ENCODE measurements at places on chromosomes 4 and X.
A peak's percentile ranks its signal among the peaks of the same experiment; 100 is the strongest.

- no peak for DNase-seq
These were observed 6.1 kb downstream of the NALF2 start for GRCh38 chrX:69510137-69510715.

DNA sequence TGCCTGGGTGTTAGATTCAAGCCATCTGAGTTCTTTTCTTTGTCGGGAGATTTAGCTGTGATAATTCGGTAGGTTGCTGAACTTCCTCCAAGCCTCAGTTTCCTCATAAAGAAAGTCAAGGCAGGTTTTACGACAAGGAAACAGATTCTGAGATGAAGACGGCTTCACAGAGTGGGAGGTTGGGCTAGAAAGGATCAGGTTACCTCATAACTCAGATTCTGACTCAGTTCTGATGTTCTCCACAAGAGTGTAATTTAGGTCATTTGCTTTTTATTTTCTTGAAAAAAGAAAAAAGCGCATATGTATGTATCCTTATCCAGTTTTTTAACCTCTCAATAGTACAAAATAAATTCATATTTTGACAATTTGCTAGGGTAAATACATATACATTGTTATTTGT is 47.2 kb upstream of the ELOVL6 start:
- no peak for DNase-seq

- DNase-seq: no peak
These were observed 312.6 kb downstream of the STIM2 start for GRCh38 chr4:27173280-27173679.

- no peak for DNase-seq
These were observed 32.1 kb upstream of the RAPGEF2 start for GRCh38 chr4:159070742-159071141.

GRCh38 chr4:47839259-47839658 is 1.4 kb upstream of the CORIN start:
- DNase-seq: peak; percentile 16

DNA sequence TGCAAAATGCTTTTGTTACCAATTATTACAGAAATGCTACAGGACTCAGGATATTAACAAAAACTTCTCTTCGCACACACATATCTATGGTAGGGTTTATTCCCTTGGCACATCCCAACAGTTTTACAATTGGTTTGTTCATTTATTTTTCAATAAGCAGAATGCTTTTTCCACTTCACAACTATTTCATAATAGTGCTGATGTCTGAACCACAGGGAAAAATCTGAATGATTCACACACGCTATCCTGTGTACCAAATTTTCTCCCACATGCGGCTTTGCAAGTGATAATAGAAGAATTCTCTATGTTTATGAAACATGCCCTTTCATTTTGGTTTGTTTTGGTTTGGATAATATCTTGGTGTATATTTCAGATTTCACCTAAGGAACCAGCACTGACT is 725.7 kb upstream of the TENM3 start:
- DNase-seq: no peak

DNA sequence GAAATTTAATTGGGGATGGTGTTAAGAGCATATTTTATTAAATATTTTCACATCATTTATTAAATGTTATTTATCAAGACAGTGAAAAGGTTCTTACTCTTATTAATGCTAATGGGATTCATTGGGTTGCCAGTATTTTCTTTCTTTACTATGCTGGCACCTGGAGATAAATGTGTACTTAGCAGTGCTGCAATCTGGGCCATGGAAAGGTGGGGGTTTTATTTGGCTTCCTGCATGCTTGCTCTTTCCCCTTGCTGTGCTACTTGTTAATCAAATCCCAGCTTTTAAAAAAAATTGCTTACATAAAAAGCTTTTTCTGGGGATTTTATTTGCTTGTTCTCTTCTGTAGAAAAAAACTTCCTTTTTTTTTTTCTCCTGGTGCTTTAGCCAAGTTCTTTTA is 48.3 kb downstream of the ZAR1 start:
- no peak for DNase-seq

- DNase-seq: no peak
These were observed 17.0 kb upstream of the HTRA3 start for GRCh38 chr4:8252301-8253173.

- peak; percentile 63 for DNase-seq
These were observed 45.2 kb upstream of the CLCN4 start for GRCh38 chrX:10111364-10112148.

DNA sequence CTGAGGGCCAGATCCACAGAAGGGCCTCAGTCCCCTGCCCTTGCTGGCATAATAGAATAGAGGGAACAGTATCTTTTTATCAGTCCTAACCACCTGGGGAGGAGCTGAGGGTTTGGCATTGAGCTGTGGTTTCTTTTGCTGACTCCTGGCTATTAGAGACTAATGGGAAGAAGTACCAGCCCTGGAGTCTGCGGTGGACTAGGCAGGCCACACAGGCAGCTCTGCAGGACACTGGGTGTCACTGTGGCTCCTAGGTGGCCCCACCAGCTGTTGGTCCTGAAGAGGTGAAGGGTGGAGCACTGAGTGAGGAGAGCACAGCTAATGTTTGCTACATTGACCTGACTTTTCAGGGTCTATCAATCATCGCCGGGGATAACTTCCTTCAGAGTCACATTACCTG is 52.8 kb upstream of the GPC4 start:
- DNase-seq: no peak

- DNase-seq: no peak
These were observed 34.0 kb upstream of the ENPP6 start for GRCh38 chr4:184251670-184251980.

- peak; percentile 38 for DNase-seq
These were observed 8.9 kb upstream of the GSX2 start for GRCh38 chr4:54090804-54091623.

DNA sequence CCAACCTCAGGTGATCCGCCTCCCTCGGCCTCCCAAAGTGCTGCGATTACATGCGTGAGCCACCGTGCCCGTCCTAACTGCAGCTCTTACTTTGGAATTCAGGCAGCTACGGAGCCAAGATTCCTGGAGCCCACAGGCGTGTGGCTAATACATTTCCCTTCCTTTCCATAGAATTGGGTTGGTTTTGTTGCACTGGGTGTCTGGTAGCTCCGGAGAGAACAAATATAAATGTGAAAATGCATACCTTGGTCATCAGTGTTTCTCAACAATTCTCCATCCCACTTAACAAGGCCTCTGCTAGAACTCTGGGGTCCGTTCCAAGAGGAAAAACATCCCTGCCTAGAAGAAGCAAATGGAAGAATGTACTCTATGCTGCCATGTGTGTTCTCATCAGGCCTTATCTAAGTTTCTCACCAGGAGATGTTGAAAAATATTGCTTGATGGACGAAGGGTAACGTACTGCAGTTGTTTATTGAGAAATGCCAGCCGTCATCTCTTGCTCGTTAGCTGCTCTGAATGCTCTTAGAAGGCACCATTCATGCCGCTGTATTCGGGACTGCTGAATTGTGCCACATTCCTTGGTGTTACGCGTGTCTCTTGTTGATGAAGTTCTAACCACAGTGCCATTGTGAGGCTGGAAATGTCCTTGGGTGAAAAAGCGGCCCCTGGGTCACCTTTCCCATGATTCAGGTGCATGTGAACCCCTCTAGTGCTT is 50.5 kb upstream of the CD99 start:
- DNase-seq: no peak

DNA sequence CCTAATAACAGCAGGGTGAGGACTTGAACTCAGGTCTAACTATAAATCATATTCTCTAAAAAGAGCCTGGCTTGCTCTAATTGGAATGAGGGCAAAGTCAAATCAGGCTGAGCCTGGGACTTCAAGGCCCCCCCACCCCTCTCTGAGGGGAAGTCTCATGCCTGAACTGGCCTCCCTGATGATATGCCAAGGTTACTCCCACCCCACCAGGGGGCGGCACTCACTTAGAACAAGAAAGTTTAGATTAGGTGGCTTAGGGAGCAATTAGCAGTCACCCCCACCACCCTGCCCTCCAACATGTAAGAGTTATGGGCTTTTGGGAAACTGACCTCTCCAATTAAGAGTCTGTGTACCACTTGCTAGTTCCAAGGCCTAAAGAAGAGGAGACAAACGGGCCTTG is 2.7 kb downstream of the FOXO4 start:
- peak; percentile 81 for DNase-seq

DNA sequence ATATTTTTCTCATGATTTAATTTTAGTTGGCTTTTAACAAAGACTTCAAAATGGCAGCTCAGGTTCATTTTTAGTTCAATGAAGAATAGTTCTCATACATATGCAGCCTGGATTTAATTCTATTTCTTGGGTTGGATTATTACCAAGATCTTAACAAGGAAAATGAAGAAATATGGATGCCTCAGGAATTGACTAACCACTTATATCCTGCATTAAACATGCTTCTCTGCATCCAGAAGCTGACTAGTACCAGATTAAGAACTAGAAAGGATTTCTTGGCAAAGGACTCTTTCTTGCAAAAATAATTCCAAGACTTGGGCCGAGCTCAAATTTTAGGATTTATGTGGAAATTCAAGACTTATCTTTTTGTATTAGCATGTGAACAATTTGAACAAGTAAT is 5.6 kb upstream of the KLHL2 start:
- no peak for DNase-seq

- peak; percentile 95 for DNase-seq
These were observed 15.5 kb downstream of the P2RY8 start for GRCh38 chrX:1521459-1521956.

- no peak for DNase-seq
These were observed 15.6 kb downstream of the SCARB2 start for GRCh38 chr4:76197971-76198410.

DNA sequence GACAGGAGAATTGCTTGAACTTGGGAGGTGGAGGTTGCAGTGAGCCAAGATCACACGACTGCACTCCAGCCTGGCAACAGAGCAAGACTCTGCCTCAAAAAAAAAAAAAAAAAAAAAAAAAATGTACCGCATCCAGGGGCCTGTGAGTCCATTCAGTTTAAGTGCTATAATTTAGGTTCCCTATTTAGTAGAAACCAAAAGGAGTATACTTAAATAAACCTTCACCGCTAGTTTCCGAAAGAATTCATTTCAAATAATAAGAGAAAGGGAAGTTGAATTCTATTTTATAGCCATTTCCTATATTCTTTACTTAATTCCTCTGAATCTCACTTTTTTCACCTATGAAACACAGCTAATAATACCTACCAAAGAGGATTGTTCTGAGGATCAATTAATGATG is 20.8 kb upstream of the LRBA start:
- DNase-seq: no peak

GRCh38 chrX:8245411-8245810 is 74.3 kb upstream of the VCX2 start:
- no peak for DNase-seq

DNA sequence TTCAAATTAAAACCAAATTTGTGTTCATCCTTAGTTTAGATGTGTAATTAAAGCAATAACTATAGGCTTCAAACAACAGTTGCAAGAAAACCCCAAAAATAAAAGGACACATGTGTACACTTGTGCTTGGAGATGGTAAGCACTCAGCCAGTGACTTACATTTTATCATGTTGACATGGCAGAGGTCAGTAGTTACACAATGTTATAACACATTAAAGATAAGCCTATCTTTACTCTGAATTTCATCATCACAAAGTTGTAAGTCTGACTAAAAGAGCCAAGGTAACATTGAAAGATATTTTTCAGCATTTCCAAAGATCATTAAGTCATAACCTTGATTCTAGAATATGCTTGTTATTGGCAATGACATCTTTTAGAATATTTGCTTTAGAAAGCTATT is 98.5 kb upstream of the PNPLA4 start:
- no peak for DNase-seq

DNA sequence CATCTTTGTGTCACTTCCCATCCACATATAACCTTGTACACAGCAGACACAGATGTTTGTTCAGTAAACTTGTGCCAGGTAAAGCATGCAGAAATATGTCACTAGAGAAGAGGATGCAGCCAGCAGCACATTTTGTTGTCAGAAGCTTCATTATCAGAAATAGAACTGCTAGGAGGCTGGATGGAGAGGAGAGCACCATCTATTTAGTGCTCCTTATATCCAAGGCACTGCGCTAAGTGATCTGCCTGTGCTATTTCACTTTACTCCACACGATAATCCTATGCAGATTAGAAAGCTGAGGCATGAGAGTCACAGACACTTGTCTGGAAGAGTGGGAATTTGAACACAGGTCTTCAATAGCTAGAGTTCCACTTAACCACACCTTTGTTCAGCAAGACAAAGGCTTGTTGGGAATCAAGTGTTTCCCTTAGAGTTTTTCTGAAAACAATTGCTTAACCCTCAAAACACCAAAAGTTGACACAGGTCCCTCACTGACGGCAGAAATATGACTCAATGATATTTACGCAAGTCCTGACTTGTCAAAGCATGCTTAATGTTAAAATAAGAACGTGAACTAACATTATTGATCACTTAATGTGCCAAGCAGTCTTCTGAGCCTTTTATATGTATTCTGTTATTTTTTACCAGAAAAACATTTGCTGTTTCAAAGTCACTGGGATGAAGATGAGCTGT is 1.2 kb upstream of the QDPR start:
- no peak for DNase-seq

DNA sequence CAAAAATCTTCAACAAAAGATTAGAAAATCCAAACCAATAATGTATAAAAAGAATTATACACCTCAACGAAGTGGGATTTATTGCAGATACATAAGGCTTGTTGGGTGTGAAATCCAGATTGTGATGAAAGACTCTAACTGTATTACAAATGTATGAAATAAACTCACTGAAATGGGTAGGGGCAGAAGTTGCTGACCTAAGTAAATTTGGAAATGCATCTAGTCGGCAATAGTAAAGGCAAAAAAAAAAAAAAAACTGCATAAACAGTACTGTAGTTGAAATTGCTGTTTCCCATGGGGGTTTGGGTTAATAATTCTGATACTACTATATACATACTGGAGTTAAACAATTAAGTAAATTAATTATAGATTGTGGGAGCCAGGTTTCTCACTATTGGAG is 130.7 kb upstream of the MAGEB18 start:
- no peak for DNase-seq

DNA sequence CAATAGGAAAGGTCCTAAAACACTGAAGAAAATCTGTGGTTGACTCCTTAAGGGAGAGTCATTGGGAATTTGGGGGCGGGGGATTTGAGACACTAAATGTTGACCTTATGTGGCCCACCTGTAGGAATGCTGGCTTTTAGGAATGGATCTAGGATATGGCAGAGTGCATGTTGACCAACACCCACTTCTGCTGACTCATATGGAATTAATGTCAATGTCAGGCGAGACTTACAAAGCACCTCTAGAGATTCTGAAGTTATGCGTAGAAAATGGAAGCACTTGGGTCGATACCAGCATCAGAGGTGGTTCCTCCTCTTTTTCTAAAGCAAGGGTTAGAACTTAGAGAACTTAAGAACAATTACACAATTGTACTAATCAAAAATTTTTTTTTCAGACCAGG is 100.6 kb upstream of the CBR4 start:
- DNase-seq: no peak

DNA sequence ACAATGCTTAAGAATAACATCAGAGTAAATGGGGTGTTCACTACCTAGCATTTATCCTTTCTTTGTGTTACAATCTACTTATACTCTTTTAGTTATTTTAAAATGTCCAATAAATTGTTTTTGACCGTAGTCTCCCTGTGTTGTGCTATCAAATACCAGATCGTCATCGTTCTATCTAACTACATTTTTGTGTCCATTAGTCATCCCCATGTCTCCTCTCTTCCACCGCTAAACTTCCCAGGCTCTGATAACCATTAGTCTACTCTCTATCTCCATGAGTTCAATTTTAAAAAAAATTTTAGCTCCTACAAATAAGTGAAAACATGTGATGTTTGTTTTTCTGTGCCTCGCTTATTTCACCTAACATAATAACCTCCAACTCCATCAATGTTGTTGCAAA is 381.9 kb downstream of the PRDM5 start:
- DNase-seq: no peak

- no peak for DNase-seq
These were observed 40.1 kb upstream of the HELT start for GRCh38 chr4:184978211-184978610.

GRCh38 chr4:136900696-136901095 is 631.6 kb downstream of the PCDH18 start:
- no peak for DNase-seq
